ENCODE measurements at places on chromosomes 5 and 9.

DNA sequence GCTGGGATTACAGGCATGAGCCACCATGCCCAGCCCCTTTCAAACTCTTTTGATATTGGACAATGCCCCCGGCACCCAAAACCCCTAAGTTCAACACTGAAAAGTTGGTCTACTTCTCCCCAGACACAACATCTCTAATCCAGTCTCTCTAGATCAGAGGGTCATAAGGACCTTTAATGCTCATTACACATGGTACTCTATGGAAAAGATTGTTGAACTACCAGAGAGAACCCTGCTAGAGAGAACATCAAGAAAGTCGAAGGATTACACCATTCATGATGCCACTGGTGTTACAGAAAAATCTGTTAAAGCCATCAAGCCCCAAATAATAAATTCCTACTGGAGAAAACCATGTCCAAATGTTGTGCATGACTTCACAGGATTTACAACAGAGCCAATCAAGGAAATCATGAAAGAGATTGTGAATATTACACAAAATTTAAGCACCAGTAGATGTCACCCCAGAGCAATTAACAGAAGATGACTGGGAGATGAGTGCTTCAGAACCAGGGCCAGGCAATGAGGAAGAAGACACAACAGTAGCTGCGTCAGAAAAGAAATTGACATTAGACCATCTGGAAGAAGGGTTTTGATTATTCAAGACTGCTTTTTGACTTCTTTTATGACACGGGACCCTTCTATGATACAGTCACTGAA lies 28.3 kb upstream of the NIPAL4 start:
- no peak for DNase-seq

DNA sequence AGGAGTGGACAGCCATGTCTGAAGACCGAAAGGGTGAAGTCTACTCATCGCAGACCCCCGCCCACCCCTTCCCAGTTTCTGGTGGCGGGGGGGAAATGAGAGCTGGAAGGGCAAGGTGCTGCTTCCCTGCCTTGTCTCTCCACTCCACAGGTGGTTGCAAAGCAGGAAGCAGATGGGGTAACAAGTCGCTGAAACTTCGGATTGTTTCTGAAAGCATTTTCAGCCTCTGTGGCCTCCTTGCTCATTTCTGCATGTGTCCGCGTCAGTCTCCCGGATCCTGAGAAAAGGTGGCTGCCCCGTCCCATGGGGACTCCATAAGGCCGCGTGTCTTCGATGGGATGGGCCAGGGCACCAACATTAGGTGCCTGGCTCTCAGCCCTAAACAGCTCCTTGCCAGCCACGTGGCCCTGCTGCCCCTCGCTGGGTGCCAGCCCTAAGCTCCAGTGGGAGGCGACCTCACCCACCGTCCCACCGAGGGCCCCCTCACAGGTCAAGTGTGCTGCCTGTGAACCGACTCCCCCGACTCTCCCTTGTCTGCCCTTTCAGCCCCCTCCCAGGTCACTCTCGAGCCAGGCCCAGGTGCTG lies 971 bp downstream of the PHYKPL start:
- DNase-seq, result no peak

GRCh38 chr5:116750631-116751580 lies 176.3 kb upstream of the SEMA6A start:
- DNase-seq, result no peak

DNA sequence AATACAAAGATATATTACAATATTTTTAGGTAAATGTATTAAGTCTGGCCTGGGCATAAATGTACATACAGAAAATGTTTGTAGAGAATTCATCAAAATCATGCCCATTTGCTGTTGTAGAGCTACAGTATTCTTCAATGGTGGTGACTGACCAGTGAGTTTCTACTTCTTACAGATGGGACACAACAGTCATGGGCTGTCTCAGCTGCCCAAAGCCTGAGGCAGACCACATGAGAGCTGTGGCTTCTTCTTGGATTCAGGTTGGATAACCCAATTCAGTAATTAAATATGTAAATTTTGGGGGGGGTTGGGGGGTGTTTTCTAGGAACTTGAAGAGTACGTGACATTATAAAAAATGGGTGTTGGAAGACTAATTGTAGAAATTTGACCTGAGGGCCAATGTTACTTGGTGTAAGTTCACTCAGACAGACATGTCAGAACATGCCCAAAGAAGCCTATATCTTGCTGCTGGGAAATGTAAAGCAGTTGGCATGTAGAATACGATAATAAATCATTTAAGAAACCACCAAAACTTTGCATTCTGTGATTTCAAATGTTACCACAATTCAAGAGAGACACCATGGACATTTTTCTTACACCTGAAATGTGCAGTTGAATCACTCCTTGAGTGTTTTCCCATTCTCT lies 17.9 kb downstream of the STARD4 start:
- DNase-seq, result no peak

- no peak for DNase-seq
Observed at GRCh38 chr9:106025453-106025852, 331.1 kb downstream of the TMEM38B start.

DNA sequence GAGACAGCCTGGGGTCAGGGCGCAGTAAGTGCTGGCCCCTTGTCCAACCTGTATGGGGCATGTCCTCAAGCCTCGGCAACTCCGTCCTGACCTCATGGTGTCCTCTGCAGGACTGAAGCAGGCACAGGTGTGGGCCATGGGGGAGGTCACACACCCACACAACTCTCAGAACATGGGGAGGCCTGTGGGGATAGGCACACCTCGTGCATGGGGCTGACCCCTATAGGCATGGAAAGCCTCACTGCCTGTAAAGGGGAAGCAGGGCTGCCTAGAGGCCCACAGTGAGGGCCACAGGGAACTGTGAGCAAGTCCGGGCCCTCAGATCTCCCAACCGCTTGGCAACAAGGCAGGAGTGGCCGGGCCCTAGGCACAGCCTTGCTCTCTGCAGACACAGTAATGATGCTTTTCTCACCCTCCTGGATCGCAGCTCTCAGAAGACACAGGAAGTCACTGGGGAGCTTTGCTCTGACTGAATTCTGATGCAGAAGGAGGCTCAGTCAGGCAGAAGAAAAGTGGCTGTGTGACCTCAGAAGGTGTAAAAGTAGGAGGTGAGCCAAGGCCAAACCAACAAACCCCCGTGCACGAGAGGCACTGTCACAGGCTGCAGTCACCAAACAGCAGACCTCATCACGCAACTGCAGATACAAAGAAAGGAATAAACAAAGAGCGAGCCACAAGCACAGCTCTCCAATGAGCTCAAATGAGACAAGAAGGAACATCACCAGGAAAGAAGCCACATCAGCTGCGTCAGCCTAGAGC lies 5.4 kb downstream of the IPPK start:
- no peak for DNase-seq

GRCh38 chr5:159928122-159928909 lies 12.0 kb downstream of the ADRA1B start:
- DNase-seq, result peak; percentile 64

- no peak for DNase-seq
Observed at GRCh38 chr9:76643399-76644117, 120.7 kb upstream of the PCA3 start.

GRCh38 chr9:134662143-134662876 lies 20.7 kb downstream of the COL5A1 start:
- DNase-seq, result peak; percentile 65

DNA sequence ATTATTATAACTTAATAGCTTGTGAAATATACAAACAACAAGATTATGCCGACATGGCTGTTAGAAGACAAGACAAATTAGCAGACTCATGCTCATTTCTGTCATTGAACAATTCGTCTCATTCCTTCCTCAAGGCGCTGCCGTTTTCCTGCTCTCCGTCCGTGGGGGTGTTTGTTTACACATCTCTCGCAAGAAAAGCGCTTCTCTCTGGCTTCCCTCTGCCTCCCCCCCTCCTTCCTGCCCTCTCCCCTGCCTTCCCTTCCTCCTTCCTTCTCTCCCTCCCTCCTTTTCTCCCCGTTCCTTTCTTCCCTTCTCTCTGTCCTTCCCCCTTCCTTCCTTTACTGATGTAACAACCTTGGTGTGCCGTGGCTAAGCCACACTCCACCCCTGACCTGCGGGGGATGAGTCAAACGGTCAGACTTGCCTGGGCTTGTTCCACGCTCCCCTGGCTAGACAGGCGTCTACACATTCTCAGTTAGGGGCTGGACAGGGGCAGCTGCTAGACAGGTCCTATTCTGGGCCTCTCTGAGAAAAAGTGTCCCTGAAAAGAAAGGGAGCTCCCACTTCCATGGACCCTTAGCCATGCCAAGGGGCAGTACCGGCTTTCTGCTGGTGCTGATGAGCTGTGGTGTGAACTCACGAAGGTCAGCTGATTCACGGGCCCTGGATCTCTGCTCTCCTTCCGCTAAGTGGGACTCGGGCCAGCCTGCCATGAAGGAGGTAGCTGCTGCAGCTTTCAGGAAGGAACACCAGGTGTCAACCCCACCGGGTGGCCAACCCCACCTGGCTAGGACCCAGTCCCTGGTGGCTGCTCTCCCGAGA lies 32.0 kb upstream of the SPTLC1 start:
- peak; percentile 85 for DNase-seq

DNA sequence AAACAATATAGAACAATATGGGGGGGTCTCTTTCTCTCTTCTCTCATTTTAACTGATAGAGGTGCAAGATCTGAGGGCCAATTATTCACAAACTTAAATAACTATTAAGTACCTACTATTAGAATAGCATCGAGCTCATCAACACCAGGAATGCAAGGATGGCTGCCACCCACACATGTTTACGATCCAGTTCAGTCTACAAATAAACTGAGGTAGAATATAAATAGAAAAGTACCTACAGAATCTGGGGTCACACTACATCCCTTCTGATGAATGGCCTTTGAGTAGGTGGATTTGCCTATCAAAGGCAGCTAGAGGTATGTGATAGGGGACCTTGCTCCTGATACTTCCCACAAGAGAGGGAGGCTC lies 91.8 kb upstream of the ZNF366 start:
- DNase-seq, result no peak

- peak; percentile 63 for DNase-seq
Observed at GRCh38 chr5:88680253-88681132, 202.5 kb downstream of the MEF2C start.

GRCh38 chr5:14421851-14422250 lies 159.7 kb upstream of the OTULINL start:
- no peak for DNase-seq

- no peak for DNase-seq
Observed at GRCh38 chr5:89613222-89613956, 730.4 kb upstream of the MEF2C start.

DNA sequence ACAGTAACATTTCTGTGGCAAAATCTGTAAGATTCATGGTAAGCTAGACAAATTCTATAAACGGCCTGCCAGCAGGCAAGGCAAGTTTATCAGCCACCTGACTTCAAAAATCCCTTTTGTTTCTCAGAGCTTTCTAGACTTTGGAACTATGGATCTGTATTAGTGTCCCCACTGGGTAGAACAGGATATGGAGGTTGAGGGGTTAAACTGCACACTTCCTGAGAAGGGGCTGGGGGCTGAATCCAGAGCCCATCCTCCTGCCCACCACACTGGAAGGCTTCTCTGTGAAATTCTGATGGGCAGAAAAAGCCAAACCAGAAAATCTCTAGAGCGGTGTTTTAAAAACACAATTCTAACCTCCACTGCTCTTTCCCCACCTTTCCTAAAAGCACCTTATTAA lies 128.7 kb downstream of the ENTREP1 start:
- no peak for DNase-seq

DNA sequence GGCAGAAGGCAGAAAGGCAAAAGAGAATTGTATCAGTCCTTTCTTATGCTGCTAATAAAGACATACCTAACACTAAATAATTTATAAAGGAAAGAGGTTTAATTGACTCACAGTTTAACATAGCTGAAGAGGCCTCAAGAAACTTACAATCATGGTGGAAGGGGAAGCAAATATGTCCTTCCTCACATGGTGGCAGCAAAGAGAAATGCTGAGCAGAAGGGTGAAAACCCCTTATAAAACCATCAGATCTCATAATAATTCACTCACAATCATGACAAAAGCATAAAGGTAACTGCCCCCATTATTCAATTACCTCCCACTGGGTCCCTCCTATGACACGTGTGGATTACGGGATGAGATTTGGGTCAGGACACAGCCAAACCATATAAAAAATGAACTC lies 312.5 kb upstream of the PTGER4 start:
- no peak for DNase-seq

GRCh38 chr9:120757026-120757913 lies 35.9 kb downstream of the FBXW2 start:
- DNase-seq, result no peak

GRCh38 chr5:133849116-133849515 lies 119.3 kb downstream of the C5orf15 start:
- no peak for DNase-seq

DNA sequence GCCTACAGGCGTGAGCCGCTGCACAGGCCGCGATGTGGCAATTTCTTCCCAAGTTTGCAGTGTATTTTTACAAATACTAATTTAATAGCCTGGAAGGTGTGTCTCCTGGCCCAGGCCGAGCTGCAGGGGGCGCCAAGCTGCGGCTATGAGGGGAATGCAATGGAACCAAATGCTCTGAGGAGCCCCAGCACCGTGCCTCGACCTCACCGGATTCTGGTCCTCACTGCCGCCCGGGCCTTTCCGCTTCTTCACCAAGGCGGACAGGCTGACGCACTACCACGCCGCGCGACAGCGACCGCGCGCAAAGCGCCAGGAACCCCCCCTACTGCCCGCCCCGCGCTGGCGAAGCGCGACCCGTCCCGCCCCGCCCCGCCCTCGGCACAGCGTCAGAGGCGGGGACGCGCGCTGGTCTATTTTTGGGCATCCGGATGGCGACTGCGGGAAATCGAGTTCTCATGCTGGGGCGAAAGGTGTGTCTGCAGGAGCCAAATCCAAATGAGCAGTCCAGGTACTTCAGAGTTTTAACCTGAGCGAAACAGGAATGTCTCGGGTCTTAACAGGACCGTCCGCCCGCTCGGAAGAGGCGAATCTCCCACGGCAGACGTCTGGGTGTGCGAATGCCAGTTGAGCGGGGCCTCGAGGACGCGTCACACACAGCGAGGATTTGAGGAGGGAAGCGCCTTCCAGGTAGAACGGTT lies 31.7 kb upstream of the PRXL2C start:
- peak; percentile 77 for DNase-seq

DNA sequence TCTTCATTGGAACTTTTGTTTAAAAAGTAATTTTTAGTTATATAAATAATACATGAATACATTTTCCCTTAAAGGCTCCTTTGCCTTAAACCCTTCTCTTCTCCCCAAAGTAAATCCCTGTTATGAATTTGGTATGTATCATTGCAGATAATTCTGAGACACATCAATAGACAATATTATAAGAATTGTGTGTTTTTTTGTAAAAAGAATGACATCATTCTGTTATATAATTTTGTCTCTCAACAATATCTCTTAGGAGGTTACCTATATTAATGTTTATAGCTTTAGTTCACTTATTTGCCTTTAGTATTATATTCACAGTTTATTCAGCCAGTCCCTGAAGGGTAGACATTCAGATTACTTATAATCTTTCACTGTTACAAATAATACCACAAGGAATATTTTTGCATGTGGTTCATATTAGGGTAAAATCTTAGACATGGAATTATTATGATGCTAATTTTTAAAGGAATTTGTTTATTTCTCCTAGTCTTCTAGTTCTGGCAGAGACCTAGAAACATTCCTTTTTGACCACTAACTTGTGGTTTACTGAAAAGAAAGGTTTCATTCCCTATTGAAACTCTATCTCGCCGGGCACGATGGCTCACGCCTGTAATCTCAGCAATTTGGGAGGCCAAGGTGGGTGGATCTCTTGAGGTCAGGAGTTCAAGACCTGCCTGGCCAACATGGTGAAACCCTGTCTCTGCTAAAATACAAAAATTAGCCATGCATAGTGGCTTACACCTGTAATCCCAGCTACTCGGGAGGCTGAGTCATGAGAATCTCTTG lies 105.6 kb downstream of the KCTD16 start:
- no peak for DNase-seq

- DNase-seq, result no peak
Observed at GRCh38 chr5:165627548-165628170, 2122.2 kb downstream of the MAT2B start.

GRCh38 chr5:162096448-162096847 lies 28.9 kb downstream of the GABRG2 start:
- DNase-seq, result no peak

Data from ovary (tissue), 10 donors.